AG08396 (cell line): ENCODE measurements at places on chromosomes 12 and 14.

DNA sequence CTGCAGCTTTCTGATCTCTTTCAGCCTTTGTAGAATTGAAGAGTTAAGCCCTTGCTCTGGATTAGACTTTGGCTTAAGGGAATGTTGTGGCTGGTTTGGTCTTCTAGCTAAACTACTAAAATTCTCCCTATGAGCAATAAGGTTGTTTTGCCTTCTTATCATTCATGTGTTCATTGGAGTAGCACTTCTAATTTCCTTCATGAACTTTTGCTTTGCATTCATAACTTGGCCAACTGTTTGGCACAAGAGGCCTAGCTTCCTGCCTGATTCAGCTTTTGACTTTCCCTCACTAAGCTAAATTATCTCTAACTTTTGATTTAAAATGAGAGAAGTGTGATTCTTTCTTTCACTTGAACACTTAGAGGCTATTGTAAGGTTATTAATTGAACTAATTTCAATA, 384.3 kb downstream of the RAD51B start:
- no peak for DNase-seq

- DNase-seq, result no peak
These were observed 1055.8 kb downstream of the SLC6A15 start for GRCh38 chr12:83856803-83857202.

GRCh38 chr12:119727600-119728443, 59.9 kb downstream of the PRKAB1 start:
- DNase-seq, result no peak

DNA sequence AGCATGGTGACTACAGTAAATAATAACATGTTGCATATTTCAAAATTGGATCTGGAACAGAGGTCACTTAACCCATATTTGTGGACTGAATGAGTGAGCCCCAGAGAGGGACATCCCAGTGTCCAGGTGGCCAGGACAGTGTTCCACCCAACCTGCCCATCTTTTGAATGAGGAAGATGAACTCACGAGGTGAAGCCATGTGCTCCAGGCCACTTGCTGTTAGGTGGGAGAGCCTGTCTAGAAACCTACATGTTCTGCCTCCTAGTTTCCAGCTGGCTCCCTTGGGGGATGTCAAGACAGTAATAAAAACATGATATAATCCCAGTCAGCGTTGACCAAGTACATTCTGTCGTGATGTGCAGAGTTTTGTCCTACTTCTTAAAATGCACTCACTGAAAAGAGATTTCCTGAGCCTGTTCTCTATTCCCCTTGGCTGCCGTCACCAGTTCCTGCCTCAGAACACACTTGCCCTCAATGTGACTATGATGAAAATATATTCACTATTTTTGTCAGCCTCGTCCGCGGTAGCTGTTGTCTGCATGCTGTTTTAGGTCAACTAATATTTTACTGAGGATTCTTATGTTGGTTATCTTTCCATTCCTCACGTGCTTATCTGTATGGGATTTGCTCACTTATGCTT, 25.7 kb downstream of the TSPAN9 start:
- no peak for DNase-seq

DNA sequence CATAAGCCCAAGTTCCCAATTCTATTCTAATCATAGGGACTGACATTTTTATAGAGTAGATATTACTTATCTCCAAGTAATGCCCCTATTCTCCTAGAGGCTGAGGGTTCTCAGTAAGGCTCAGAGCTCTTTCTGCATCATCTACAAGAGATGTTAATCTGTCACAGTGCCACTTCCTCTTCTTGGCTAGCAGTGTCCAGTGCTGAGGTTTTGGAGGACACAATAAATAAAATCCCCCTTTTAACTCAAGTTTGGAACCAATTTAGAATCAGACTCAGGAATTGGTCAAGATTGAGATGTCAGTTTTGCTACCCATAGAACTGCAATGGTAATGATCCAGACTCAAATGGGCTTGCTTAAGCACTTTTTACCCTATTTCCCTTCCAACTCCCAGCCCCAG, 154.1 kb upstream of the ARID2 start:
- no peak for DNase-seq

- DNase-seq, result no peak
These were observed 35.8 kb downstream of the BCAT1 start for GRCh38 chr12:24913130-24913529.

DNA sequence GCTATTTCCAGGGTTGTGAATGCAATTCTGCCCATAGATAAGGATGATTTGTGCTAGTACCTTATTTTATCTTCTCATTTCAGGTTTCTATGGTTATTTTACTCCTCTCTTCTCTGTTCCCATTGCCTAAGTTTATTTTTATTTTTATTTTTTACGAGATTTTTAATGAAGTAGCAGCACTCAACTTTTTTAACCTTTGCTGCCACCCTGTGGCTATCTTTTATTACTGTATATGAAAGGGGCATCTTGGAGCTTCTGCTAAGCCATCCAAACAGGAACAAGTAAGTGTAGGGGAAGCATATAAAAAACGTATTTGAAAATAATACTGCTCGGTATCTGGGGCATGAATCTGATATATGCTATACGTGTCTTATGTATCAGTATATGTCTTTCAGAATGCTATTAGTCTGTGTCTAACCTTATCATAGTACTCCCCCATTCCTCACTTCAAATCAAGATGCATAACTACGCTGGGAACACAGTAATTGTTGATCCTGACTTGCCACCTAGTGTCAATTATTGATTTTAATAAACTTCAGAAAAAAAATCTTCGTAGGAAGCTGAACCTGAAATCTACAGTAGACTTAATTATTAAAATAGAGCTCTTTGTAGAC, 60.3 kb downstream of the KLRG1 start:
- DNase-seq, result peak; percentile 34

DNA sequence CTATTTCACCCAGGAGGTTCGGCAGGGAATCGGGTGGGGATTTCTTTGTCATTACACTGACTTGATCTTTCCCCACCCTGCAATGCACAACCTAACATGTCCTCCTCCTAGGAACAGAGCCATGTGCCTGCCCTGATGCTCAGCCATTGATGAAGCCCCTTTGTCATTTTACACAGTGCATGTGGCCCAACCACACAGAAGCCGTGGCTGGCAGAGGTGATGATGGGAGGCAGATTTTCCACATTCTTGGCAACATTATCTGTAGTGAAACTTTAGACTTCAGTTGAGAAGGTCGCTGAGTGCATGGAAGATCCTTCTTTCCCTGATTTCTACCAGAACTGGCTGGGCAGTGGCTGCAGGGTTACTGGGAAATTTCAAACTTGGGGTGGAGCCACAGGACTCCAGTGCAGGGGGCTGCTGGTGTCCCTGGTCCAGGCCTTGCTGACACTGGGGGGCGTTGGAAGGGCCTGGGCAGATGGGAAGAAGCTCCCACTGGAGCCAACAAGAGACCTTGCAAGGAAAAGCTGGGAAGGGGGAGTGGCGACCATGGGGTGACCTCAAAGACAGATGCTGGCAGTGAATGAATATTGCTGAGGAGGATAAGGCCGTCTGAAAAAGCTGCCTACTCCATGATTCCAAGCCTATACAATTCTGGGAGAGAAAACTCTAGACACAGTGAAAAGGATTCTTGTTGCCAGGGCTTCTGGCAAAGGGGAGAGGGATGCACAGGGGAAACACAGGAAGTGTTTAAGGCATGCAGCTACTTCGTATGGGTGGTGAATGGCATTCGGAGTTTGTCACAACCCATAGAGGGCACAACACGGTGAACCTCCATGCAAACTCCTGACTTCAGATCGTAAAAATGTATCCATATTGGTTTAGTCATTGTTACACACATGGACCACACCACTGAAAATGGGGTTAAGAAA, 41.8 kb upstream of the P2RX7 start:
- DNase-seq, result no peak

GRCh38 chr12:119005913-119006312, 24.6 kb downstream of the SRRM4 start:
- DNase-seq, result no peak

- no peak for DNase-seq
These were observed 15.3 kb downstream of the FBRSL1 start for GRCh38 chr12:132505105-132505851.

DNA sequence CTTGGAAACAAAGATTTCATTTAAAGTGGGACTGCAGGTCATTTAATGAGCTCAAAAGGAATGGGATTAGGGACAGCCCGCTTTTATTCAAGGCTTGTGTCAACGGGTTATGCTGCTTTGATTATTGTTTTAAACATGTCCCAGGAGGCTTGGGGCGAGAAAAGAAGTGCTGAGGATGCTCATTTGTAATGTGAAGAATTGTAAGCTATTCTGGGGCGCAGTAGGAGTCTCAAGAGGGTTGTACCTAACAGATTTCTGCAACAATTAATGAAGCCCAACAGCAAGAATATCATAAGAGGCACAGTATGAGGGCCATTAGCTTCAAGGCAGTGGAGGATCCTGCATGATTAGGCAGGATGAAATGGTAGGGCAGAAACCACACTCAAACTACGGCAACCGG, 122.5 kb downstream of the KTN1 start:
- DNase-seq, result no peak

- DNase-seq, result peak; percentile 71
These were observed 24.5 kb downstream of the FIGNL2 start for GRCh38 chr12:51823875-51824565.

GRCh38 chr14:57388067-57388466, 2.3 kb upstream of the NAA30 start:
- no peak for DNase-seq

- no peak for DNase-seq
These were observed 11.9 kb downstream of the ZNF664 start for GRCh38 chr12:123984903-123985302.

DNA sequence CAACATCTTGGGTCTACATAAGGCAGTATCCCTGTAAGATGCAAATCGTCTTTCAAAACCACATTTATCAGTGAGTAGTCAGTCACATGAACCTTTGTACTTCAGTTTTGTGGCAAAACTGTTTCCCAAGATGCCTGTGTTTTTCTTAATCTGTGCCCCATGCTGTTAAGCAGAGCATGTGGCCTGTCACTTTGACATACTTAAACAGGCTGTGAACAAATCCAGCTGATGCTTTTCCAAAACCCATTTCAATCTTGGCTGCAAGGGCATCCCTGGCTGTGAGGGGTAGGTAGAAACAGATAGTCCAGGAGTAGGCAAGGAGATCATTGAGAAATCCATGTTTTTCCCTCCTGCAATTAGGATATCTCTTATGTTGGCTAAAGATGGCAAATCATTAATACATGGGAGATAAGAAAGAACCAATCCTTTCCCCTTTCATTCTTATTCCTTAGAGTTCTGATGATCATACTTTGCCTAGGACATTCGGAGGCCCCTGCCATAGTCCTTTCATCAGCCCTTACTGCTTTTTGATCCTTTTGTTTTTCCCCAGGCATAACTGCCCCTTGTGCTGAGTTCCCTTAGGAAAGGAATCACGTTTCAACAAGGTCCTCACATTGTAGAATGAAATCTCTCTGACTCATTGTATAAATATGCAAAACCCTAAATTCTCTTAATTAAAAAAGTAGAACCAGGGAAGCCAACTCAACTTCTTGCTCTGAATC, 121.1 kb upstream of the EEA1 start:
- DNase-seq, result peak; percentile 27

DNA sequence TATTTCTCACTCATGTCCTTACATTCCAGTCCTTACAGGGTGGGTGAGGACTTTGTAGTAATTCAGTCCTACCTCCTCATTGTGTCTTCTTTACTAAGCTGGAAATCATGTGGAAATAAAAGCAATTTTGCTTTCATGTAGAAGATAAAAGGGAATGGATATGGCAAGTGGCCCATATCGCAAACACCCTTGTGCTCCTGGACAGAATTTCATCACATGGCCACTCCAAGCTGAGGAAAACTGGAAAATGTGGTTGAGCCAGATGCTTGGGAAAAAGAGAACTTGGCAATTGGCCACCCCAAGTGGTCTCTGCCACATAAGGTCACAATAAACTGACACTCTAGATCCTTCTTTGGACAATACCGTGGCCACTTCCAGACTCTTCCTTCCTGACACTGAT, 64.2 kb upstream of the IFNG-AS1 start:
- DNase-seq, result no peak

DNA sequence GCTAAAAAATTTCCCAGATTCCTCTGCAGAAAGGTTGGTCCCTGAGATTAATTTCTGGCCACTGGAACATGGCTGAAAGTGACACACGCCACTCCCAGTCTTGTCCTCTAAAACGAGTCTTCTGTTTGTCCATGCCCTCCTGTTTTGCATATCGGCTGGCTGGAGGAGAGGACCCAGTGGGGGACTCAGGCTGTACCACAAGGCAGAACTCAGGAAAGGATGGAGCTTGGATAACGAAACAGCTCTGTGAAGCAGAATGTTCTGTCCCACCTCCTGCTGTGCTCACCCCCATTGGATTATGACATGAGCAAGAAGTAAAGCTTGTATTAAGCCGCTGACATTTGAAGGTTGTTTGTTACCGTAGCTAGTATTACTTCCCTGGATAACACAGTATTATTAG, 856.2 kb downstream of the BCL11B start:
- DNase-seq, result no peak

GRCh38 chr14:30129807-30130206, 202.2 kb upstream of the PRKD1 start:
- DNase-seq, result no peak

- DNase-seq, result no peak
These were observed 39.8 kb upstream of the HMGA2 start for GRCh38 chr12:65784289-65785015.

DNA sequence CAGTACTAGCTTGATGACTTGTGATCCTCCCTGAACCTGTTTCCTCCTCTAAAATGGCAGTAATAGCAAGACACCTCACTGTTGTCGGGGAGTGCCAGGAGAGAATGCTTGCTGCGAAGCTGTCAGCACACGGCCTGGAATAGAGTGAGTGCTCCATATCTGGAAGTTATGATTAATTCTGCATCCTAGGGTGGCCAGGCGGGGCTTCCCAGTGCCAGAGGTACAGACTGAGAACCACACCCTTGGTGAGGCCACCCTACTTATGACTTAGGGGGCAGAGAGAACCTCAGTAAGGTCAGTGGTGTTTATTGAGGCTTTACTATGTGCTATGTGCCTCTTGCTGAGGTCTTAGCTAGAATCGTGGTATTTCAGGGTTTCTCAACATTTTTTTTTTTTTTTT, 20.1 kb downstream of the MORN3 start:
- no peak for DNase-seq

DNA sequence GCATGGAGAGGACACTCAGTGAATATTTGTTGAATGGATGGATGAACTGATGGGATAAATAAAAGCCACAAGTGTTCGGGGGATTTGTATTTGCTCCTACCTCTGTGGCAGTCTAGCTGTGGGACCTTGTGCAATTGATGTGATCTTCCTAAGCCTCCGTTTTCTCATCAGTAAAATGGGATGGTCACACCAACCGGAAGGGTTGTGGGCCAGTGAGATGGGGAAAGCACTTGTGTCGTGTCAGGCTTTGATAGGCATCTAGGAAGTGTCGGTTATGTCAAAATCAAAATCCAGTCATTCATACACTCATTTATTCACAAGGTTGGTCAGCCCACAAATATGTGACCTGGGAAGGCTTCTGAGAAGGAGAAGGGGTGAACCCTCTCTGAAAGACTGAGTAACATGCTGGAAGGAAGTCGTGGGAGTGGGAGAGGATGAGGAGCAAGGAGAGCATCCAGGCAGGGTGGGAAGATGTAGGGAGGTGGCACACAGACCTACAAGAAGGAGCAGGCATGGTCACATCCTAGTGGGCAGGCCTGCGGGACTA, 7.8 kb upstream of the SERPINA9 start:
- DNase-seq, result no peak
